CD4-positive, alpha-beta T cell treated with Interleukin-17A for 1 hour (primary cell): ENCODE measurements at places on chromosomes 2 and 18.

- DNase-seq: no peak
Observed at GRCh38 chr2:135603543-135603942, 72.3 kb downstream of the R3HDM1 start.

DNA sequence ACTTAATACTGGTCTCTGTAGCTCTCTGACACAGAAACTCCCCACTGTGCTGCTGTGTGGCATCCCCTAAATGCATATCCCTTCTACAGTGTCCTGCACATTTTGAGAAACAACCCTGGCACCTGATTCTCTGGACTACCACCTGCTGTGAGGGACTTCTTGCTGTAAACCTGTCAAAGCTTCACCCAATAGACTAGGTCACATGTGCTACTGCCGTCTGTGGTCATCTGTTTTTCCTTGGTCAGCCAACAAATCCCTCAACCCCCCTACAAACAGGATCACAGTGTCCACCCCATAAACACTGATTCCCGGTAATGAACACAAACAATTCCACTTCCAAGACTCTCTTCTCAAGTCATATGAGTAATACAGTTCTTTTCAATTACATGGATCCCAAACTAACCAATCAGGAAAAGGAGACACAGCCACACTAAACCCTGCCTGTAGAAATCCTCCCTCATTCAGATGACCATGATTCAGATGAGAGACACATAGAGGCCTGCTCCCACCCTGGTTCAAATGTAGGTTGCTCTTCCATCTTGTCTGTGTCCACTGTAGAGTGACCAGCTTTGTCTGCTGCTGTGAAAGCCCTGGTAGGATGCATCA is 1157.4 kb downstream of the RPIA start:
- DNase-seq: no peak

DNA sequence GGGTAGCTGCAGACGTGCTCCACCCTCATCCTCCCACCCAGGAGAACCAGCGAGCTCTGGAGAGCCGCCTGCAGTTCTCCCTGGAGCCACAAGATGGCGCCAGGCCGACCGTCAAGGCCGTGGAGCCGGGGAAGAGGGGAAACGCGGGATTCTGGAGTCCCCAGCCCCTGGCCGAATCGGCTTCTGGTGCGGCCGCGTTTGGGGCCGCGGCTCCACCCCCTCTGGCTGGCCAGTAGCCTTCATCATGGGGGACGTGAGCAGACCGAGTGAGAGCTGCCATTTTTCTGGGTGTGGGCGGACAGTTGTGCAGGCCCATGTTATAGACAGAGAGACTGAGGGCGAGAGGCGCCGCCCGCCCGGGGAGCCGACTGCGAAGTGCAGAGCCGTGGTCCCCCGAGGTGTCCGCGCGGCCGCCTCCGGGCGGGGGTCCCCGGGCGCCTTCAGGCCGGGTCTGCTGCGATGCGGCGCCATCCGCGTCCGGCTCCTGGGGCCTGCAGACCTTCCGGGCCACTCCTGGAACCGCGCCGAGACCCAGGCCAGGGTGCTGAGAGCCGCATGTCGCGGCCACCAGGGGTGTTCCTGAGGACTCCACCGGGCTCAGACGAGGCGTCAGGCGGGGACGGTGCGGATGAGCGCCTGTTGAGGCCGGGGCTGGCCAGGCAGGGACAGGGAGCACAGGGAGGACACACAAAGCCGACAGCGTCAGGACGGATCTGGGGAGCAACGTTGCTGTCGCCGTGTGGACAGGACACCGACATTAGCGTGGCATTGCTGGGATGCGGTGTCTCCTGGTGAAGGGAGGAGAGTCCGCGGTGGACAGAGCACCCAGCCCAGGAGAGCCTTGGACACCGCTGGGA is 418.2 kb upstream of the HS6ST1 start:
- peak; percentile 46 for DNase-seq

GRCh38 chr2:185583058-185583816 is 155.4 kb upstream of the FSIP2 start:
- DNase-seq: no peak

DNA sequence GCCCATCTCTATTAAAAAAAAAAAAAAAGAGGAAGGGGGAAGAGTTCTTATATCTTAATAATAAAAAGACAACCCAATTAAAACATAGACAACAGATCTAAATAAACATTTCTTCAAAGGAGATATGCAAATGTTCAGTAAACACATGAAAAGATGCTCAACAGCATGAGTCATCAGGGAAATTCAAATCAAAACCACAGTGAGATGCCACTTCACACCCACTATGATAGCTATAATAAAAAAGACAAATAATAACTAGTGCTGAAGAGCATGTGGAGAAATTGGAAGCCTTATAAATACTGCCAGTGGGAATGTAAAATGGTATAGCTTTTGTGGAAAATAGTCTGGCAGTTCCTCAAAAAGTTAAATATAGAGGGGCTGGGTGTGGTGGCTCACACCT is 61.5 kb upstream of the CYP20A1 start:
- peak; percentile 14 for DNase-seq

DNA sequence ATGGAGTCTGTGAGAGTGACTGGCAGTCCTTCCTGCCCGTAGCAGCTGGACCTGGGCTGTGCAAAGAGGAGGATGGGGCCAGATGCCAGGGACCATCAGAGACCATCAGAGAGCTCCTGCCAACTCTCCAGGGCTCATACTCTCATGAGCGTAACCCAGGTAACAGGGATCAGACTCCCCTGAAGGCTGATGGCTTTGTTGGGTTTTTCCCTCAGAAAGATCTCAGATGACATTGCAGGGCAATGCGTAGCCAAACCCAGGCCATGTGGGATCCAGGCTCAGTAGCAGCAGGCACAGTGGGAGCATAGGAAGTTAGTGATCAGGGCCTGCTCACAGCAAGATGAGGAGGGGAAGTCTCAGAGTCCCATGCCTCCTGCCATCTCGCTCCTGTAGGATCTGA is 218.0 kb downstream of the LOXHD1 start:
- DNase-seq: no peak
